ENCODE measurements at places on chromosomes 12 and 14.

GRCh38 chr12:121894633-121895032 lies 6.0 kb downstream of the PSMD9 start:
- no peak for DNase-seq

DNA sequence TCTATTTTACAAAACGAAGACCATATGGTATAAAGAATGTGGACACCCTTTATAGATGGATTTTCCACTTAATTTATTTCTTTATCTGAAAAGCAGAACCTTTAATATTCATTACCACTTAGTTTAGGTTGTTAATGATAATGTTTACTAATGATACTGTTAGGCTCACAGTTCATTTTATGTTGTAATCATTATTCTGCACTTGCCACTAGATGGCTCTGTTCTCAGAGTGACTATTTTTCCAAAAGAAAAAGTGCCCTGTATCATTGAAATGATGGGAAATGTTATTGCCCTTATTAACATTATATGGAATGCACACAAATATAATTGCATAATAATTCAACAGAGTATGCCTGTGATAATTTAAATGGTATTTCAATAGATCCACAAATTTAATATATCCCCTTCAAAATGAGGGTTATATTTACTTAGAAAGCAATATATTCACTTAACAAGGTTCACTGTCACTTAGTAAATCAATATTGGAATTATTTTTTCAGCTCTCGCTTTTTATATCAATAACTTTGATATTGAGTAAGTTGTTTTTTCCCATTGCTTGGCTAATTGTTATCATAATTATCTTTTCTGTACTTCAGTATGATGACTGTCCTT lies 95.7 kb downstream of the PDE3A start:
- no peak for DNase-seq

- DNase-seq = no peak
These were observed 11.4 kb downstream of the RILPL1 start for GRCh38 chr12:123522164-123522563.

DNA sequence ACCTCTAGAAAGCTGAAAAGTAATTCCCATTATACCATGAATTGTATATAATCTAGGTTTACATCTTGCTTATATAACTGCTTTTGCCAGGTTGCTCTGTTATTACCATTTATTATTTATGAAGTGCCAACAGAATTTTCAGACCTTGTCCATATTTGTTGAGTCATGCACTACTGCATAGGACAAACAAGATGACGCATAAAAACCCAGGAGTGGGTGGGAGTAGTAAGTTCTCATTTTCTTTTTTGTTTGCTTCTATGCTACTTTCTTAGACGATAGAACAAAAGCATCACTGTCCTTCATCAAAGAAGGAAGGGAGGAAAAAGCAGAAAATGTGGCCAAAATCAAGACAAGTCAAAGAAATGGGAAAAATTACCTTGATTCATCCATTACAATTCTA lies 119.0 kb upstream of the RASSF8 start:
- DNase-seq = no peak
